ENCODE measurements at places on chromosomes 7 and 10. TPM values are rescaled to one million over a fixed set of nuclear protein-coding genes. Genes with fewer than 3 reads are reported as not detected.

SGCE gene
- 51.3 TPM for total RNA-seq

DNA sequence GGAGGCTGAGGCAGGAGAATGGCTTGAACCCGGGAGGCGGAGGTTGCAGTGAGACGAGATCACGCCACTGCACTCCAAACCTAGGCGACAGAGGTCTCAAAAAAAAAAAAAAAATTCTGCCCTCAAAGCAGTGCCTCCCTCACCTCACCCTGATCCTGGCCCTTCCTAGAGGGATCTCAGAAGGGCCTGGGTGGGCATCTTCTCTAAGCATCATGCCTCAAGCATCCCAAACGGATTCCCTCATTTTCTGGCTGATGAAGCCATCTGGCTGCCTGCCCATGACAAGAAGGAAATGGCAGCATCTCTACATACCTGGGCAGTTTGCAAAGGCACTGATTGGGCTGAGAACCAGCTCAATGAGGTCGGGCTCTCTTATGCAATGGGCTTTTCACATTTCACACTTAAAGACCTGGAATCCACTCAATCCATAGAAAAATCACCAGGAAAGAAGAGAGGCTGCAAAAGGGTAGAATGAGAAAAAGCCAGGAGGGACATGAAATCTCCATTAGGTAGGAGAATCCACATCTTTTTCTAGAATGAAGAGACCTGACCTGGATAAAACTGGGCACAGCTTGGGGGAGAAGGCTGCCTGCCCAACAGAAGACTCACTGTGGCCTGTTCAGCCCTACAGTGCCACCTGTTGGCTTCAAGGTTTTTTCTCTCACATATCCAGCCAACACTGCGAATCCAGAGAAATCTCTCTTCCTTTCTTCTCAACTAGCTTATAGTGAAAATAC is 48.1 kb downstream of the PDLIM1 start:
- no peak for DNase-seq

- DNase-seq: no peak
These were observed 17.6 kb downstream of the PLCE1 start for GRCh38 chr10:94011296-94011695.

GRCh38 chr10:86824151-86824550 is 67.7 kb downstream of the BMPR1A start:
- no peak for DNase-seq

DNA sequence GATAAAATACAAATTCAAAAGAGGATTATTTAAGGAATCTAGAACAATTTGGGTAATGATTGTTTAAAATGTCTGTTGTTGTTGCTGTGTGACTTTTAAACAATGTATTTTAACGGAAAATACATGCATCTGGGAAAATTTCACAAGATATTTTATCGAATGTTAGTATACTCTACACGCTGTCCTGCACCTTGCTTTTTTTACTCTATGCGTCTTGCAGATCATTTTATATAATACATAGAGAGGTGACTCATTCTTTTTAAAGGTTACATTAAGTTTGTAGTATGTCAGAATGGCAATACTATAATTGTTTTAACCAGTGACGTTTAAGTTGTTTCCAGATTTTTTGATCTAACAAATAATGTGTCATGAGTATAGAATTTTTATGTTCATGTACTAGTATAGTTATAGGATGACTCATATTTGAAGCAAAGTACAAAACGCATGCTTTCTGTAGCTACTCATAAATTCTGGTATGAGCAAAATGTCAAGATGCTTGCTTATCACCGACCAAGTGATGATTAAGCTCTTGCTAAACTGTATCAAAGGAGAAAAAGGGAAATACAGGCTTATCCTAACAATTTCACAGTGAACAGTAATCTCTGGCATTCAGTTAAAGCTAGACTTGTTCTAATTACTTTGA is 4.9 kb downstream of the DKK1 start:
- DNase-seq: no peak

HTR7 gene
- 3.0 TPM for total RNA-seq

TBXAS1 gene
- total RNA-seq: 3.9 TPM

CNNM1 gene
- total RNA-seq: 0.31 TPM

Data from mesothelial cell of epicardium (in vitro differentiated cells).